ENCODE measurements at places on chromosomes 1 and 21.

- DNase-seq = no peak
Measured at GRCh38 chr1:212119397-212119837, 83.9 kb downstream of the DTL start.

GRCh38 chr1:3194760-3195479 lies 125.9 kb downstream of the PRDM16 start:
- no peak for DNase-seq

DNA sequence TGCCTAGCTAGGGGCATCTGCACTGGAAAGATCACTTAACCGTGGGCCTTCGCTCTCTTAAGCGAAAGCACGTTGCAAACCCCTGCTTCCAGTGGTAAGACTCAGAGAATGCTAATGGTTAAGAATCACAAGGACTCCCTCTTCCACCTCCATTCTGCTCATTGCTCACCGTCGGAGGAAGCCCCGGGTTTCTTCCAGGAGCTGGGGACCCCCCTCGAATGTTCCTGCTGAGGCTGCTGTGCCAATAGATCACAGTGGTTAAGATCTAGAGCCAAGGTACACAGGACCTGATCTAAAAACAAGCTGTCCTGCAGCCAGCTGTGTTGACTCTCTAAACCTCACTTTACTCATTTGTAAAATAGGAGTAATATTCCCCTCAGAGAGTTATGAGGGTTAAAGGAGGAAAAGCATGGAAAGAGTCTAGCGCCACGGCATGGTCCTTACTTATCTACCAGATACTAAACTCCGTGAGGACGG lies 765 bp downstream of the VAMP3 start:
- DNase-seq = no peak

DNA sequence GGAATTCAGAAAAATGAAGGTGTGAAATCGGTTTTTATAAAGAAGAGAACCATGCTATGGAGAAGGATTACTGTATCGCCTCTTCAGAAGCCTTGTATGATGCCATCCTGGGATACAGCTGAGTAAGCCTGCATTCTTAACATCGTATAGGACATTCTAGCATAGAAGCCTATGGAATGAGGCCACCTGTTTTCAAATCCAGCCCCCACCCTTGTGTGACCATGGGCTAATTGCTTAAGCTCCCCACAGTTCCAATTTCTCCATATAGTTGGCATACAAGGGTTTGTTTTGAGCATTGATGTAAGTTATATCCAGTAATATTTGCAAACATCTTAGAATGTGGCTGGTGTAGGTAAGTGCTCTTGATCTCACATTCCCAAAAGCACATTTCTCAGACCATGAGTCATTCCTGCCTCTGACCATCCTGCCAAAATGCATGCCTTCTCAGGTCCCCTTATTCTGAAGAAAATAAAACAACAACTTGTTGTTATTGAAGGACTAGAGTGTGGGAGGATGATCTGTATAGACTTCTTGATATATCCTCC lies 1.5 kb downstream of the OR14A2 start:
- DNase-seq = no peak

DNA sequence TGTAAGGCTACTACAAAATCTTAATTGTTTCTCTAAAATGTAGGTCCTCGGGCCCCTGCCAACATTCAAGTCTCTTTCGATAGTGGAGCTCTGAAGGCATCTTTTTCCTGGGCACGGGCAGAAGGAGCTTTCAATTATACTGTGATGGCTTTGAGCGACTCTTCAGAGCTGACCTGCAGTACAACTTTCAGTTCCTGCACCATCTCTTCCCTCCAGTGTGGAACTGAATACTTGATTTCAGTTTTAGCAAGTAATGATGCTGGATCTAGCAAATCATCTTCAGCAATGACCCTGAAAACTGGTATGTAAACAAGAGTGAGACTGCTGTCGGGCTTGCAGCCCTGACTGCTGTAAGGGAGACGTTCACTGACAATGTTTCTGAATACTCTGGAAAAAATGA lies 9.6 kb downstream of the FNDC7 start:
- DNase-seq = no peak

GRCh38 chr1:40633523-40633922 lies 32.0 kb downstream of the RIMS3 start:
- no peak for DNase-seq

DNA sequence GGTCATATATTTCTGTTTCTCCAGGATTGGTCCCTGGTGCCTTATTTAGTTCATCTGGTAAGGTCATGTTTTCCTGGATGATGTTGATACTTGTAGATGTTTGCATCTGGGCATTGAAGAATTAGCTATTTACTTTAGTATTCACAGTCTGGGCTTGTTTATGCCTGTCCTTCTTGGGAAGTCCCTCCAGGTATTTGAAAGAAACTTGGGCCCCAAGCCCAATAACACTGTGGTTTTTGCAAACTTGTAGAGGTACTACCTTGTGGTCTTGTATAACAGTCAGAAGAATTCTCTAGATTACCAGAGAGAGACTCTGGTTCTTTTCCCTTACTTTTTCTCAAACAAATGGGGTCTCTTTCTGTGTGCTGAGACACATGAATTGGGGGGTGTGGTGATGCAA lies 251.4 kb upstream of the B3GALT2 start:
- DNase-seq = no peak

DNA sequence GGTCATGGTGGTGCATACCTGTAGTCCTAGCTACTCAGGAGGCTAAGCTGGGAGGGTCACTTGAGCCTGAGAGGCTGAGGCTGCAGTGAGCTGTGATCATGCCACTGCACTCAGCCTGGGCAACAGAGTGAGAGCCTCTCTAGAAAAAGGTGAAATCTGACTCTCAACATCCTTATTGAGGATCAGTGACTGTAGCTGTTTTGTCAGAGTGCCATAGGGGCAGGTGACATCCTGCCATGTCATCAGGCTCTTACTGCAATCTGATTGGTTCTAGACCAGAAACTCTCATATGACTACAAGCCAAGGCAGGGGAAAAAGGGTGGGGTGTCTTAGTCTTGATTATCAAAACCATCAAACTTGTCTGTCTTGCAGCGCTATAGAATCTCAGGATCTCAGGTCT lies 62.8 kb upstream of the NGF start:
- DNase-seq = no peak

DNA sequence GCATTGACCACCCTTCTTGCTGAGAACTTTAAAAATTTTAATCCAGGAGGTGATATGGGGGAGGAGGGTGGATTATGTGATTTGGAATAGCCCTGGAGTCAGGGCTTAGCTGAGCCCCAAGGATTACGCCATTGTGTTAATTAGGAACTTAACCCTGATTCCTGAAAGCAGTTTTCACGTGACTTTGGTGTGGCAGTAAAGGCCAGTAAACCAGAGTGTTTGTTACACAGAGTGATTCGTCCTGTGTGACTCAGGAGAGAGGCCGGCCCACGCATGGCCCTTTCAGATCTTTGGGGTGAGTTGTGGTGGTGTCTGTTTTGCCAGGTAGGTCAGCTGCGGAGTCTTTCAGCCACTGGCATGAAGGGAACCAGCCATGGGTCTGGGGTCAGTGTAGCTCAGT lies 107.6 kb downstream of the NOS1AP start:
- DNase-seq = no peak

DNA sequence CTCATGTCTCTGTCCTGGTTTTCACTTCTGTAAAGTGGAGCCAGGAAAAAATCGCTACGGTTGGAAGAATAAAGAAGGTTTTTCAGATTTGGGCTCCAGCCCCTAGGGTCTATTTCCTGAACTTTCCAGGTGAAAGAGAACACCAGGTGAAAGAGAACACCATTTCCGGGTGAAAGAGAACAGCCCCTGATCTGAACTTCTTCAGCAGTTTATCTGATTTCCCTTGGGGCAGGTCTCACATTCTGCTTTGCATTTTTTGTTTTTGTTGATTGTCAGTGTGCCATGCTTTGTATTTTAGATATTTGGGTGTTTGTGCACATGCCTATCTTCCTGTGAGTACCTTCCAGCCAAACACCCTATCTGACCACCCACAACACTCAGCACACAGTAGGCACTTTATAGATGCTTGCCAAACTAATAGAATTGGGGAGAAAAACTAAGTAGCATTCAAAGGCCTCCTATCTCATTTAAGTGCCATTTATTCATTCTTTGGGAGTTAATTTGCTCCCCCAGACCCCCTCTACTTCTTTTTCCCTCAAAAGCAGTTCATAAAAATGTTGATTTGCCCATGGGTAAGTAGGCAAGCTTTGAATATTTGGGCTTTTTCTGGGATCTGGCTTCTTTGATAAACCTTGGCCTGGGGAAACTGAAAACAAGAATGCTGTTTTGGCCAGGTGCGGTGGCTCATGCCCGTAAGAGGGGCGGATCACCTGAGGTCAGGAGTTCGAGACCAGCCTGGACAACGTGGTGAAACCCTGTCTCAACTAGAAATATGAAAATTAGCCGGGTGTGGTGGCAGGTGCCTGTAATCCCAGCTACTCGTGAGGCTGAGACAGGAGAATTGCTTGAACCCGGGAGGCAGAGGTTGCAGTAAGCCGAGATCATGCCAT lies 2.2 kb downstream of the NAV1 start:
- DNase-seq = no peak

GRCh38 chr1:11706292-11706691 lies 14.8 kb downstream of the DRAXIN start:
- no peak for DNase-seq

DNA sequence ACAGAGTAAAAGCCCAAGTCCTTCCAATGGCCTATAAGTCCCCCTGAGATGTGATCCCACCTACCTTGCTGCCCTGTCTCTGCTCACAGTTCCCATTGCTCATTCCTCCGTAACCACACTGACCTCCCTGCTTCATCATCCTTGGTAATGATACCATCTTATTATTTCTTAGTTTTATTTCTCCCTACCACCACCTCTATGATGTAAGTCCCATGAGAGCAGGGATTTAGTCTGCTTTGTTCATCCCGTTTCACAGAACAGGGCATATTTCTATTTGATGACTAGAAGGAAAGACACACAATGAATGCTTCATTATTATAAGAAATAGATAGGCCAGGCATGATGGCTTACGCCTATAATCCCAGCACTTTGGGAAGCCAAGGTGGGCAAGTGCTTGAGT lies 22.5 kb downstream of the NIBAN1 start:
- no peak for DNase-seq

DNA sequence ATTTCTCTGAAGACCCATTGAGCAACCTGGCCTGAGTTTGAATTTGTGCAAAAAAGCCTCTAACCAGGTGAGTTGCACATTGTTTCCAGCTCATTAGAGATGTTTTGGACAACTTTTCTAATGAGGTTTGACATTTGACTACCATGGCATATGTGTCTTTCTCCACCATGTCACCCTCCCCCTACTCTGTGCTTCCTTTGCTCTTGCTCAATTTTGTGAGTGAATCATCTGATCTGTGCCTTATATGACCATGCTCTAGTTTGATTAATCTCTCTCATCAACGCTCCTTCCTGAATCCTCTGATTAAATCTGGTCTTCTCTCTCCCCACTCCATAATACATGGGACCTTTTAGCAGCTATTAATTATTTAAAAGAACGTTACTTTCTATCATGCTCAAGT lies 144.8 kb upstream of the SAMSN1 start:
- no peak for DNase-seq

DNA sequence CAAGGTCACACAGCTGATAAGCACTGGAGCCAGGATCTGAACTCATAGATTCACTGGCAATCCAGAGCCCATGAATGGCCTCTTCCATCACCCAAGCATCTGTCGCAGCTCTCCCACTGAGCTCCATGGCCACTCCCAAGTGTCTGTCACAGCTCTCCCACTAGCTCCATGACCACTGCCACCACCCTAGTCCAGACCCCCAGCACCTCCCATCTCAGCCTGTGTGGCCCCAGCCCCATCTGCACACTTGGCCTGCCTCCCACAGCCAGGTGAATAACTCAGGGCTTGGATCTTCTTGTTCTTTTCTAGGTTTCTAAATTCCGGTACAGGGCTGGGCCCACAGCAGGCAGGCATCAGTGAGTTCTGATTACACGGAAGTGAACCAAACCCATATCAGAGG lies 76.0 kb downstream of the GLIS1 start:
- no peak for DNase-seq

- DNase-seq = no peak
Measured at GRCh38 chr1:36807262-36807661, 227.1 kb downstream of the GRIK3 start.

GRCh38 chr1:21754583-21754982 lies 28.4 kb downstream of the USP48 start:
- DNase-seq = no peak

GRCh38 chr1:160236806-160237205 lies 25.5 kb downstream of the DCAF8 start:
- no peak for DNase-seq

DNA sequence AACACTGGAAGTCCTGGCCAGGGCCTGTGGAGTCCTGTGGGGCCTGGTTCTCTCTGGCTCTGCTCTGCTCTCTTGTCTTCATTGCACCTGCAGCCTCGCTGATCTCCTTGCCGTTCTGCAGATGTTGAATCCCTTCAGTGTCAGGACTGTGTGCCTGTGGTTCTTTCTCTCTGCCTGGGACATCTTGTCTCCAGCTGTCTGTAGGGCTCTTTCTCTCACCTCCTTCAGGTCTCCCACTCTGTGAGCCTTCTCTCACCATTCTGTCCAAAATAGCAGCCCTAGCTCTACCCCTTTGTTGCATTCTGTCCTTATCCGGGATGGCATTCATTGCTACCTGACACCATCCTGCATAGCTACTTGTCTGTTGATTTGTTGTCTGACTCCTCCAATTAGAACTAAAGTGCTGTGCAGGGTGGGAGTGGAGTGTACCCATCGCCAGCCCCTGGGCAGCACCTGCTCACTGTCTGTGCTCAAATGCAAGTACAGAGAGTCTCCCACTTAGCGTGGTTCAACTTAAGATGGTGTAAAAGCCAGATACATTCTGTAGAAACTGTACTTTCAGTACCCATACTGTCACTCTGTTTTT lies 8.9 kb downstream of the PGBD2 start:
- DNase-seq = no peak

GRCh38 chr1:89688607-89689006 lies 55.7 kb downstream of the LRRC8C start:
- DNase-seq = no peak

GRCh38 chr21:36773117-36773516 lies 74.2 kb downstream of the SIM2 start:
- DNase-seq = no peak

- no peak for DNase-seq
Measured at GRCh38 chr1:166471359-166471758, 304.6 kb upstream of the FAM78B start.

- DNase-seq = no peak
Measured at GRCh38 chr1:3548156-3548893, 63.0 kb downstream of the MEGF6 start.

DNA sequence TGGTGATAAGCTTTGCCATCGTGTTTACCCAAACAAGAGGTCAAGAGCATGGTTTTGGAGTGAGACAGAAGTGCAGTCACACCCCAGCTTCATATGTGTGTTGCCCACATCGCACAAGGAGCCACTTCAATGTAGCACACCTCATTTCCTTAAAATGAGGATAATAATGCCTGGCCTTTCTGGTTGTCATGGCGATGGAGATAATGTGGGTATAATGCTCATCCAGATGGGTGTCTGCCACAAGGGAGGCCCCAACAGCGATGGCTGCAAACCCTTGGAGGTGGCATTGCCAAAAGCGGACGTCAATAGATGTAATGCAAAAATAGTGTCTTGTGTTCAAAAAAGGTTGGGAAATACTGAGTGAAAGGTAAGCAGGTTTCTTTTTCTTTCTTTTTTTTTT lies 83.1 kb upstream of the AJAP1 start:
- DNase-seq = no peak

Measured in activated CD4-positive, CD25-positive, alpha-beta regulatory T cell (primary cell).